Activated T-helper 2 cell treated with anti-CD3 and anti-CD28 coated beads, Interferon-gamma antibody, Interleukin-2, Interleukin-4, amounts not matched to agents 10 μg/mL and 5 μg/mL and 100 μg/mL, durations not matched to agents 14 hours and 24 hours and 36 hours (primary cell): ENCODE measurements at places on chromosomes 1 and 21.

- no peak for DNase-seq
Measured at GRCh38 chr1:154896771-154897286, 26.7 kb upstream of the KCNN3 start.

- DNase-seq = peak; percentile 24
Measured at GRCh38 chr1:169105434-169106094, 926 bp upstream of the ATP1B1 start.

DNA sequence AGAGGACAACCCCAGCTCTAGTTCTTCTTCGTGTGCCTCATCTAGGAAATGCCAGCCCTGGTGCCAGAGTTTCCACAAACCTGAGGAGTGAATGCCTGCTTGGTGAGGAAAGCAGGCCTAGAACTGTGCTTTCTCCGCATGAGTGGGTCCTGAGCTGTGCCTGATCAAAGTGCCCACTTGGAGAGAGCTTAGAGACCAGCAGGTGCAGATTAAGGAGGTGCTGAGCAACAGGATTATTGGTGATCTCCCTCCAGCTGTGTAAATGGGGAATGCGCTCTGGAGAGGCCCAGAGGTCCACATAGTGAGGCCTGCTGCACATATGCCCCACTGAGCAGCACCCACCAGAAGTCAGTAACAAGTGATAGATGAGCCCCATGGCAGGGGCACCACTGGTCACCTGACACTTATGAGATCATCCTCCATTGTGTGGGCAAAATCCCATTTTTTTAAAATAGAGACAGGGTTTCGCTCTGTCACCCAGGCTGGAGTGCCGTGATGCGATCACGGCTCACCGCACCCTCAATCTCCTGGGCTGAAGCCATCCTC lies 127.2 kb upstream of the ZC3H12A start:
- DNase-seq = no peak

- DNase-seq = no peak
Measured at GRCh38 chr1:64624218-64624713, 120.6 kb upstream of the RAVER2 start.

DNA sequence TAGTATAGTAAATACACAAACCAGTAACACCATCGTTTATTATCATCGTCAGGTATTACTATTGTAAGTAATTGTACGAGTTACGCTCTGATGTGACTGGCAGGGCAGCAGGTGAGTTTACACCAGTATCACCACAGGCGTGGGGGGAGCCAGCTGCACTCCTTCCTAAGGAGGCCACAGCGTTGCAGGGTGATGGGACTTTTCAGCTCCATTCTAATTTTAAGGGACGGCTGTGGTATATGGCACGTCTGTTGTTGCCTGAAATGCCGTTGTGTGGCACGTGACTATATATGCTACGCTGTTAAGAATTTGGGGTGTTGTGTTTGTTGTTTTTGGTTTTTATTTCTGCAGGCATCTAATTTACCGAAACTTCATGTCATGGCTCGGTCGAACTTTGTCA lies 164.8 kb upstream of the COL6A1 start:
- peak; percentile 4 for DNase-seq

GRCh38 chr1:46396441-46397398 lies 2.6 kb downstream of the FAAH start:
- no peak for DNase-seq

DNA sequence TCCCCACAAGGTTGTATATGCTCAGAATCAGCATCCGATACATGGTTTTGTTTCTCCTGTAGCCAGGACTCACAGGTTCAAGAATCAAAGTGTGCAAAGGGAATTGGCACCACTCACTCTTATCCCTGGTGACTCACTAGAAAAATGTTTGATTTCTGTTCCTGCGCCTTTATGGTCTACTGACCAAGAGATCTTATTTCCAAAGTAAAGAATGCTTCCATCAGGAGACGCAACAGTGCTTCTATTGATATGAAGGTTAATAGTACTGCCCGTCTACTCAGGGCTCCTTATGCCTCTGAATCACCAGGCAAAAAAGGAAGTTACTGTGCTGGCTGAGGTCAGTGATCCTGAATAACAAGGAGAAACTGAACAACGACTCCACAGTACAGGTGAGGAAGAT lies 1392.0 kb upstream of the PRMT6 start:
- no peak for DNase-seq

DNA sequence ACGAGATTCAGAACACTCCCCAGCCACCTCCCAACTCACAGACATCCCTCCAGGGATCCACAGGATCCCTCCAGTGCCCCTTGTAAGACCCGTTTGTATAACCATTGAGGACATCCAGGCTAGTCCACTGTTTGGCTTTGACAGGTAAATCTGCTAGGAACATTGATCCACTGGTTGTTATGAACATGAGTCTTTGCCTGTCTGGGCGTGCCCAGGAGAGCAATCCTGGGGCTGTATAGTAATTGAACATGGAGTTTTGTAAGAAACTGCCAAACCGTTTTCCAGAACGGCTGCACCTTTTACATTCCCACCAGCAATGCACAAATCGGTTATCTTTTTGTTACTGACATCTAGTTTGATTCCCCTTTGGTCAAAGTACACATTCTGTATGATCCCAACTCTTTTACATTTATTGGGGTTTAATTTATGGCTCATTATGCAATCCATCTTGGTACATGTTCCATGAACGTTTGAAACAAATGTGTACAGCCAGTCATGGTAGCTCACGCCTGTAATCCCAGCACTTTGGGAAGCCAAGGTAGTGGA lies 88.7 kb downstream of the WDR4 start:
- DNase-seq = no peak

GRCh38 chr1:115201598-115201997 lies 112.3 kb upstream of the TSPAN2 start:
- no peak for DNase-seq

DNA sequence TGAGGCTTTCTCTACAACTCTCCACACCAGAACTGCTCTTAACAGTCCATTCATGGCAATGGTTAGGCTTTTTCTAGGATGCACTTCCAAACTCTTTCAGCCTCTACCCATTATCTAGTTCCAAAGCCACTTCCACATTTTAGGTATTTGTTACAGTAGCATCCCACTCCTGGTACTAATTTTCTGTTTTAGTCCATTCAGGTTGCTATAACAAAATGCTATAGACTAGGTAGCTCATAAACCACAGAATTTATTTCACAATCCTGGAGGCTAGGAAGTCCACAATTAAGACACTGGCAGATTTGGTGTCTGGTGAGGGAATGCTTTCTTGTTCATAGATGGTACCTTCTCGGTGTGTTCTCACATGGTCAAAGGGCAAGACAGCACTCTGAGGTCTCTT lies 17.3 kb upstream of the EPS8L3 start:
- DNase-seq = no peak

DNA sequence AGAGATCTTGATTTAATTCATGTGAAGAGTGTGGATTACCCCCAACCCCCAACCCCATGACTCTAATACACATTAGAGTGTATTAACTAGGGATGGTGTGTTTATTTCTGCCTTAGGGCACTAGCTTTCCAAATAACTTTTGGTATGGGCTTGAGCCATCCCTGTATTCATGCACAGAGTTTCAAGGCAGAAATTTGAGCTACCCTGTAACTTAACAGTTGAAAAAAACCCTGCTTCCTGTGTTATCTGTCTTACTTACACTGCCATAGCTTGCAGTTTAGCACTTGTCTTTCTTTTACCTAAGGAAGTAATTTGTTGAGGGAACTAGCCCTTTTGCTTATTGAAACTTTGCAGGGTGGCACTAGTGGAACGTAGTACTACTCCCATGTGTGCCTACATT lies 6.3 kb downstream of the SRSF11 start:
- no peak for DNase-seq

GRCh38 chr1:116991171-116991845 lies 10.3 kb upstream of the CD101 start:
- DNase-seq = no peak

DNA sequence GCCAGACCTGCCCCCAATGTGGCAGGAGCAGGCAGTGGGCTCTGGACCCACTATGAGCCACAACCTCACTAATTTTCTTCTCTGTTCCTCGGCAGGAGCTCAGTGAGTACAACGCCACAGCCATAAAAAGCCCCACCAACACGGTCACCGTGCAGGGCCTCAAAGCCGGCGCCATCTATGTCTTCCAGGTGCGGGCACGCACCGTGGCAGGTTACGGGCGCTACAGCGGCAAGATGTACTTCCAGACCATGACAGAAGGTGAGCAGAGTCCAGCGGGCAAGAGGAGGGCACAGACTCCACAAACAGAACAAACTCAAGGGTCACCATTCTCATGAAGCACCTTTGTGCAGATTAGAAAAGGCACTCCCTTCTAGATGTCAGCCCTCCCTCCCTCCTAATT lies 79.9 kb downstream of the LACTBL1 start:
- no peak for DNase-seq

- no peak for DNase-seq
Measured at GRCh38 chr1:64197076-64197475, 6.3 kb upstream of the UBE2U start.

- DNase-seq = no peak
Measured at GRCh38 chr1:196546272-196547111, 61.7 kb downstream of the KCNT2 start.

DNA sequence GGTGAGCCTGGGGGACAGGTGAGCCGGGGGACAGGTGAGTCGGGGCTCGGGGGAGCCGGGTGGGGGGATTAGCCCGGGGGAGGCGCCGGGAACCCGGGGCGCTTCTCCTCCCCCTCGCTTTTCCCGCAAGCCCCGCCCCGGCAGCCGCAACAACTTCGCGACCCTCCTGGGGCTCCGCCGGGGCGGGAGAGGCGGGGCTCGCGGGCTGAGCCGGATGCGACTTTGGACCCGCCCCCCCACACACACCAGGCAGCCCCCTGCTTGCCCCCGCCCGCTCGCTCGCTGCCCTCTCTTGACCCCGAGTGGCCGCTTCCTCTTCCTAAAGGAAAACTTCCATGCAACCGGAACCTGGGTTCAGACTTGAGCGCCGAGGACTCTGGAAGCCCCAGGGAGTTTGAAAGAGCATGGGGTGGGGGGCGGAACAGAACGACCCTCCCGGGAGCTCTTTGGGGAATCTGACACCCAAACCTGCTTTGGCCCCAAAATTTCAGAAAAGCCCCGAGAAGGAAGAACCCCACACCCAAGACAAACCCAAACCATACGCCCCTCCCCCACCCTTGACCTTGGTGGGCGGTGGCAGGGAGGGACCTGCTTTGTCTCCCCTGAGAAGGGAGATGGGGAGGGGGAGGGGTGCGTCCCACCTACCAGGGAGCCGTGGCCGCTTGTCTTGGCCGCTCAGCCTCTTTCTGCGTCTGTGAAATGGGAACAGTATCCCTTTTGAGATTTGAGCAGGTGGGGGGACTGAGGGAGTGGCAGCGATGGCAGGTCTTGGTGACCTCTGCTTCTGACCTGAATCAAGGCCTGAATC lies 550 bp downstream of the ARHGEF16 start:
- DNase-seq = no peak

DNA sequence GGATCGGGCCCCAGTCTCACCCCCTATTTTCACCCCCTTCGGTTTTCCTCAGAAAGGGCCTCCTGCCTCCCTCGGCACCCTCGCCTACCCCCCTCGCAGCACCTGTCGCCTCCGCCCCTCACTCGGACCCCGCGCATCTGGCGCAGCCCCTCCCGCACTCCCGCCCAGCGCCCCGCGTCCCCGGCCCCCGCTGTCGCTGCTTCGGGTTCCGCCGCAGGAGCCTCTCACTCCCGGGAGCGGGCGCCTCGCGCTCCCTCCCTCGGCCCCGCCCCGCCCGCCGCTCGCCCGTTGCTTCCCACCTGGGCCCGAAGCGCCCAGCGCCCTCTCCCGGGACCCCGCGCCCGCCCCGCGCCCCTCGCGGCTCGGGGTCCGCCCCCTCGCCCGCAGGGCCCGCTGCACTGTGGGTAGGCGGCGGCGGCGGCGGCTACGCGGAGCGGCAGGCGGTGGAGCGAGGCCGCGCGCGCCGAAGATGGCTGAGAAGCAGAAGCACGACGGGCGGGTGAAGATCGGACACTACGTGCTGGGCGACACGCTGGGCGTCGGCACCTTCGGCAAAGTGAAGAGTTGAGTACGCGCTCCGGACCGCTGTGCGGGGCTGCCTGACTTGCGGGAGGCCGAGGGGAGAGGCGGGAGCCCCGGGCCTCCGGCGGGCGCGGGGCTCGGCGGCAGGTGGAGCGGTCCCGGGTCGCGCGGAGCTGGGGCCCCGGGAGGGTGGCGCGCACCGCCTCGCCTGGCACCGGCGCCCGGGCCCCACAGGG lies at the start of gene PRKAA2:
Gene PRKAA2 (plus strand): TSS at position 396 of the 758 bp plus-strand sequence. CDS start 74 bp downstream, at position 470.
- no peak for DNase-seq

DNA sequence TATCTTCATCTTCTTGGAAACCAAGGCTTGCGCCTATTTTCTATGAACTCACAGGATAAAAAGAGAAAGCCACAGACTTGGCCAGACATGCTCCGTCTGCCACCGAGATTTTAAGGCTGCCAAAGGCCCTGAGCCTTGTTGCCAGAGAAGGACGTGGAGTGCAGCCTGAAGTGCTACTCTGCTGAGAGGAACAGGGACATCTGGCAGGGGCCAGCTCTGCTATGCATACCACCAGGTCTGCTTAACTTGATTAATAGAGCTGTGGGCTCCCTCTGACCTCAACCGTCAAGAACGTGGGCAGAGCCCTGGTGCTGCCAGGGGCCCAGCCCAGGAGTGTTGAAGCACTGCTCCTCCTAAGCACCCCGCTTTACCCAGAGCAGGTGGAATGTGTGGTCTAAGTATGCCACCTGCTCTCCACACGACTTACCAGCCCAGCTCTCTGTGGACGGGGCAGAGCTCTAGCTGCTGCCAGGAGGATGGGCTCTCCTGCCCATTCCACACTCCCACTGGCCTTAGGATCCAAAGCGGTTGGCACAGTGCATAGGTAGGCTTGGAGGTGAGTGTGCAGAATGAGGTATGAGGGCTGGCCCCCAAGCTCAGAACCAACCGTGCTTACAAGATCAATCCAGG lies 10.6 kb downstream of the HCRTR1 start:
- no peak for DNase-seq

- no peak for DNase-seq
Measured at GRCh38 chr21:39137248-39138178, 45.7 kb downstream of the PSMG1 start.

- no peak for DNase-seq
Measured at GRCh38 chr1:41539418-41539805, 54.9 kb upstream of the EDN2 start.

DNA sequence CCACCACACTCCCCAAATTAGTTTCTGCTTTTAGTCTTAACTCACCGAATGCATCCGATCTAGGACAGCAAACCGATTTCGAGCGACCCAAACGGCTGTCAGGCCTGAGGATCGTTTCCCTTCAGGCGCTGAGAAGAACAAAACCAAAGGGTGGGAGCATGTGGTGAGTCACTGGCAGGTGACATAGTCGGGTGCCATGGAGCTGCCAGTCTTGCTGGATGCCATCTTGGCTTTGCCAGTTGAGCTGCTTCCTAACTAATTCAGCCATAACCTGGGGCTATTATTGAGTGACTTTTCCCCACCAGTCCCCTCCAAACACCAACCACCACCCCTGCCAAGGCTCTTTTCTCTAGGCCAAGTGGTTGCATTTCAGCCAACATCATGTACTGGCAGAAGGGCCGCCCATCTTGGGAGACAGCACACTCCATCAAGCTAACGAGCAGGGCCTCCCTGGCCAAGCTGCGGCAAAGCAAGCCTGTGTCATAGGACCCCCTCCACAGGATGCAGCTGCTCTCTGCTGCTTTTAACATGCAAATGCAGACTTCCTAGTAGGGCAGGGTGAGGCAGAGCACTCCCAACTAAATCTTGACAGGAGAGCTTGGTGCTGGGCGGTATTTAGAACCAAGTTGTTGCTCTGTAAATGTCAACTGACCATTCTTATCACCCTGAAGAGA lies 22.3 kb upstream of the PEX19 start:
- no peak for DNase-seq
